ENCODE measurements at places on chromosomes 16 and 17.

DNA sequence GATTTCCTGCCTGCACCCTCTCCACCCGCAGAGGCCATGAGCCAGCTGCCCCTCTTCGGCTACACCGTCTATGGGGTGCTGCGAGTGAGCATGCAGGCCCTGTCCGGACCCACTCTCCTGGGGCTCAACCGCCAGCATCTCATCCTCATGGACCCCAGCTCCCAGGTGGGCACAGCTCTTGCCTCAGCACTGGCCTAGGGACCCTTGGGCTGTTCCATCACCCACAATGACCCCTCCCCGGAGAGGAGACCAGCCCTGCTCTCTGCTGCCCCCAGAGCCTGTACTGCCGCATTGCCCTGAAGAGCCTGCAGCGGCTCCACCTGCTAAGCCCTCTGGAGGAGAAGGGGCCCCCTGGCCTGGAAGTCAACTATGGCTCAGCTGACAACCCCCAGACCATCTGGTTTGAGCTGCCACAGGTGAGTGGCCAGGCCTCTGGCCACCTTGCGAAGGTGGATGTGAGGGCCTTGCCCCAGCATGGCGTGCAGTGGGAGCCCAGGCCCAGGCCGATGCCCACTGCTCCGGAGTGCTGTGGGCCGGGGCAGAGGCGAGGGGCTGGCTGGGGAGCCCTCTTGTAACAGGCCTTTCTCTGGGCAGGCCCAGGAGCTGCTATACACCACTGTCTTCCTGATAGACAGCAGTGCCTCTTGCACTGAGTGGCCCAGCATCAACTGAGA, 7.3 kb upstream of the SMIM5 start:
- DNase-seq: no peak

DNA sequence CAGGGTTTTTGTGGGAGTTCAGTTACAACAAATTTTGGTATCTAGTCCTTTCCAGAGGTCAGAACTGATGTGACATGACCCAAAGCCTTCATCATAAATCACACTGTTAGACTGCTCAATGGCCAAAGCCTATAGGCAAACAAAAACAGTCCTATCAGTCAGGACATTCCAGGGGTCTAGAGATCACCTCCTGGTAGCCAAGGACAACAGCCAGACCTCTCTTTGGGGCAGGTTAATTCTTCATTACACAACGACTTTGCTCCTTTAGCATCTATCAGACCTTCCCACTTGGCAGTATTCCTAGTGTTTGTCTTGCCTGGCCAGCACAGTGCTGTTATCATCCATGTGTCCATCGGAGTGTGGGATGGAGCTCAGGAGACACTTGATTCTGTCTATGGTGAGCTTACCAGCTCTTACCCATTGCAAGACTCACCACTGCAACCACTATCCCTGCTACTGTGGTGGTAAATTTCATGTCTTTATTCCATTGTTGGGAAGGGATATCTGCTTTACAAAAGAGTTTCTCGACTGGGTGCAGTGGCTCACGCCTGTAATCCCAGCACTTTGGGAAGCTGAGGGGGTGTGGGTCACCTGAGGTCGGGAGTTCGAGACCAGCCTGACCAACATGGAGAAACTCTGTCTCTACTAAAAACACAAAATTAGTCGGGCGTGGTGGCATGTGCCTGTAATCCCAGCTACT, 95.5 kb upstream of the DHX40 start:
- DNase-seq: no peak

GRCh38 chr17:42111871-42112551, 503 bp downstream of the DHX58 start:
- peak; percentile 32 for DNase-seq

GRCh38 chr17:68133346-68134045, 98.0 kb downstream of the KPNA2 start:
- no peak for DNase-seq

- no peak for DNase-seq
These were observed 219.6 kb upstream of the TNRC6C start for GRCh38 chr17:77738751-77739531.

GRCh38 chr17:64006361-64007088, 8.4 kb downstream of the PRR29 start:
- DNase-seq: no peak

DNA sequence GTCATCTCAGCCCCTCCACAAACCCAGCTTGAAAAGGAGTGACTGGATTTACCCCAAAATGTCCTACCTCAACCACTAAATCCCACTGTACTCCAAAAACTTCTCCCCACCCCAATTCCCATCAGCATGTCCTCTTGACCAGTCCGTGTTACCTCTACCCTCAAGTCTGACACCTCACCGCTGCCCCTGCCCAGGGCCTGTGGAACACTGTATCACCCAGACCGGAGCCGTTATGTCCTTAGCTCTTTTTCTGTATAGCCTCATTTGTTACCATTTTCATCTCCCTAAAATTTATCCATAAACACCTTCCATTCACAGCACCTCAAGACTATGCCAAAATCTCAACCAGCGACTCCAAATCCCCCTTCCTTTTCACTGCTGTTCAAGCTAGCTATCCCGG, 2.4 kb downstream of the PHF23 start:
- no peak for DNase-seq

DNA sequence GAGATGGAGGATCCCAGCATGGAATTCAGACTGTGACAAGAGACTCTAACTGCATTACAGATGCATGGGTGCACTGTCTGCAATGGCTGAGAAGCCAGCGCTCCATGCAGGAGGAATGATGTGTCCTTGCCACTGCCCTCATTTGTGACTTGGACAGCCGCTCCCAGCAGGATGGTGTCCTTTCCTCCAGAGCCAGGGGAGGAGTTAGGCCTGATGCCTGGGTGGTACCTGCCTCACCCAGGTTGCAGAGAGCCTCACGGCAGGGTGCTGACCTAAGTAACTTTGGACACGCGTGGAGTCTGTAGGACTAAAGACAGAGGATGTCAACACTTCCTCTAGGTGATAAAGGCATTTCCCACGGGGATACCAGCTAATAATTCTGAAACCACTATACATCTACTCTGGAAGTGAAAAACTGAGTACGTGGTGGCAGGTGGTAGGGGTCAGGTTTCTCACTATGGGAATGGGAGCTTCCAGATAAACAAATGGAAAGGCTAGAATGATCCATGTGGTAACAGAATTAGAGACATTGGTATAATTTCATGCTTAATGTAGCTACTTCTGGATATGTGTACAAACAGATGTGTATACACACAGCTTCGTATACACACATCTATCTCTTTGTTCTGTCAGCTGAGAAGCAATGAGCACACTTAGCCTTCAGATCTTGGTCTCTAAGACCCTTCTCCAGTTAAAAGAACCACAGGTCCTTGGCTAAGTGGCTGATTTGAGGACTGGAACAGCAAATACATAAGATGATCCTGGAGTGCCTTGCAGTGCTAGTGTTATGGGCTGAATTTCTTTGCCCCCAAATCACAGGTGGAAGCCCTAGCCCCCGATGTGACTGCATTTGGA, 13.7 kb upstream of the CSNK1D start:
- DNase-seq: no peak

DNA sequence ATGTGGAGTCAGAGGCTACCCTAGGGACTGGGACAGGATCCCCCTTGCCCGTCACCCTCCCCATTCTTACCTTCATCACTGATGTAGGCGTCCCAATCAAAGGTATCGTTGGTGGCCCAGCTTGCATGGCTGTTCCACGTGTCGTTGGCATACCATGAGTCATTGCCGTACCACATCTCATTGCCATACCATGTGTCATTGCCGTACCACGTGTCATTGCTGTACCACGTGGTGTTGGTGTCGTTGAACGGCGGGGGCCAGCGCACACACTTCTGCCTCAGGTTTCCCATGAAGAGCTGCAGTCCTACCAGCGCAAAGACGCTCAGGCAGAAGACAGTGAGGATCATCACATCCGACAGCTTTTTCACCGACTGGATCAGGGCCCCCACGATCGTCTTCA, 4.8 kb downstream of the SCN4A start:
- no peak for DNase-seq

GRCh38 chr16:20364051-20364450, 11.5 kb upstream of the UMOD start:
- no peak for DNase-seq

- DNase-seq: peak; percentile 76
These were observed at the start of gene ZNF205 for GRCh38 chr16:3112058-3112880. Gene ZNF205 (plus strand): TSS chr16:3112586. CDS start chr16:3113431, 845 bp downstream.

GRCh38 chr17:60094754-60095153, 16.0 kb upstream of the HEATR6 start:
- peak; percentile 66 for DNase-seq

DNA sequence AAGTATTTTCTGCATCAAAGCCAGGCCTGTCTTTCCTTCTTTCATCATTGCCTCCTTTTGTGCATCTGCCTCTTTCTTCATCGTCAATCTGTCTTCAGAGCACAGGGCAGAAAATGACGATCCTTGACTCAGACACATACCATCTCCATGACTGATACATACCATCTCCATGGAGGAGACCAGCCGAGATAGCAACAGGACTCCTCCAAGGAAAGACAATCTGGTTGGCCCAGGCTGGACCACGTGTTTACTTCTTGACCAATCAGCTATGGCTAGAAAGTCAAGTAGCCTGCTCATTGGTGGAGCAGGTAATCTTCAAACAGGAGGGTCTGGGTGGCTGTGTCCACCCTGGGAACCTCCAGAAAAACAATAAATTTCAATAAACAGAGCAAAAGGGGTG, 164.6 kb downstream of the CPPED1 start:
- DNase-seq: no peak

DNA sequence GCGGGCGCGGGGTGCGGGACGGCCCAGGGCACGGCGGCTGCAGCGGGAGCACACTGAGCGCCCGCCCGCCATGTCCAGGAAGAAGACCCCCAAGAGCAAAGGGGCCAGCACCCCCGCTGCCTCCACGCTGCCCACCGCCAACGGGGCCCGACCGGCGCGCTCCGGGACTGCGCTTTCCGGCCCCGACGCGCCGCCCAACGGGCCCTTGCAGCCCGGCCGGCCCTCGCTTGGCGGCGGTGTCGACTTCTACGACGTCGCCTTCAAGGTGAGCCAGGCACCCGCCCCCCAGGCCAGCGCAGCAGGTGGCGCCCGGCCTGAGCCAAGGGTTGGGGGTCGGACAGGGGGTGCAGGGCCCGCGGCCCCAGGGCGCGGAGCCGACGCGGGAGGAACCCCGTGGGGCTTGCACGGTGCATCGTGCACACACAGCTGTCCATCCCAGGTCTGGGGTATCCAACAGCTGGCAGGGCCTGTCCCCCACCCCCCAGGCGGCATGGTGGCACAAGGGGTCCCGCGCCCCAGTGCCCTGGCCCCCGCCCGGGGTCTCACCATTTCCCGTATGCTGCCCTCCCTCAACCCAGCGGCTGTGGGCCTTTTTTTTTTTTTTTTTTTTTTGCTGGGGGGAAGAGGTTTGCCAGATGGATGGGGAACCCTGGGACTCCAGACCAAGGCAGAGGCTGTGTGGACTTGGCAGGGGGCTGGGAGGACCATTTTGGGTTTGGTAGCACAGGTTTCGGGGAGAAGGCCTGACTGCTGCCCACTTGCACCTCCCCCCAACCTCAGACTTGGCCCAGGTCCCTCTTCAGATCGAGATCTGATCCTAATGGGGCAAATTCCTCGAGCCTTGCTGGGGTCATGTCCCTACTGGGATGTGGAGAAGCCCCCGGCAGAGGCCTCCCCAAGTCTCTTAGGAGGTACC, 547 bp downstream of the RAB26 start:
- no peak for DNase-seq

GRCh38 chr16:50441486-50442157, 72.8 kb upstream of the BRD7 start:
- DNase-seq: no peak

DNA sequence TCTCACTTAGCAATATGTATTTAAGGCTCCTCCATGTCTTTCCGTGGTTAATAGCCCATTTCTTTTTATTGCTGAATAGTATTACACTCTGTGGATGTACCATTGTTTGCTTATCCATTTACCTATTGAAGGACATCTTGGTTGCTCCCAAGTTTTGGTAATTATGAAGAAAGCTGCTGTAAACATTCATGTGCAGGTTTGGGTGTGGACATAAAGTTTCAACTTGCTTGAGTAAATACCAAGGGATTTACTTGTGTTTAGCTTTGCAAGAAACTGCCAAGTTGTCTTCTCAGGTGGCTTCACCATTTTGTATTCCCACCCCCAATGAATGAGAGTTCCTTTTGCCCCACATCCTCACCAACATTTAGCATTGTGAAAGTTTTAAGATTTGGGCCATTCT, 9.5 kb downstream of the LRRC36 start:
- DNase-seq: no peak

GRCh38 chr17:10177913-10178505, 20.4 kb downstream of the GAS7 start:
- DNase-seq: no peak

DNA sequence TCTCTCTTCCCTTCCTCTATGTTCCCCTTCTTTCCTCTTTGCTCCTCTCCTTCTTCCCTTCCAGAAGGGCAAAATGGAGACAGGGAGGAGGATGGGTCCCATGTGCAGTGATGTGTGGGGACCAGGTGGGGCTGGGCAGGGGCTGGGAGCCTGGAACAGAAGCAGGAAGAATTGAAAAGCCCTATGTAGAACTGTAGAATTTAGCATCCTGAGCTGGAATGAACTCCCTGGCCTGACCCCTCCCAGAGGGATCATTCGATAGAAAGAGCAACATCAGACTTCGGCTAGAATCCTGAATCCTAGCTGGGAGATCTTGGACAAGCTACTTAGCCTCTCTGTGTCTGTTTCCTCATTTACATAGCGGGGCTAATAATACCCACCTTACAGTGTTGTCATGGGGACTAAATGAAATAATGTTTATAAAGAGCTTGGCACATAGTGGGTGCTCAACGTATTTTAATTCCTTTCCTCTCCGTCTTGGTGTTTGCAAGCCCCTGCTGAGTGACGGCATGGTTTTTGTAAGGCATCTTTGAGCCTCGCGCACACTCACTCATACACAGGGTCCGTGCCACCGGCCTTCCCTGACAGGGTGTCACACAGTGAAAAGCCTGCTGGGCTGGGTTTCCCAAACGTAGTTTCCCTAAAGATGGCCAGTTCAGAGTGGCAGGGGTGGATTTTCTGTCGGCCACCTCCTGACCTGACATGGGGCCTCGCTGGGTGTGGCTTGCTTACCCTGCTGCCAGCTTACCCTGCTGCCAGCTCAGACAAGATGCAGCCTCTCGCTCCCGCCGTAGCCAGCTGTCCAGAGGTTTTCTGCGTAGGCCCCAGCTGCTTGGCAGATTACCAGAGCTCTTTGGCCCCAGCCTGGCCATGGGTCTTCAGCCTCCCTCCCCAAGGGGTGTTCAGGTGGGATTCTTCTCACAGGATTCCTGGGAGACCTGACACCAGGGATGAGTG, 6.1 kb upstream of the ARHGAP23 start:
- DNase-seq: no peak

GRCh38 chr17:19372011-19372370, 6.3 kb upstream of the MAPK7 start:
- no peak for DNase-seq

- DNase-seq: no peak
These were observed 142.9 kb downstream of the C16orf78 start for GRCh38 chr16:49516382-49517036.

GRCh38 chr16:73912850-73913249, 383.8 kb upstream of the PSMD7 start:
- DNase-seq: no peak

GRCh38 chr16:82024316-82024715, 10.7 kb upstream of the HSD17B2 start:
- DNase-seq: peak; percentile 53

- DNase-seq: no peak
These were observed 49.6 kb upstream of the NKD1 start for GRCh38 chr16:50498431-50499155.
